ENCODE measurements at places on chromosomes 12 and 14.

DNA sequence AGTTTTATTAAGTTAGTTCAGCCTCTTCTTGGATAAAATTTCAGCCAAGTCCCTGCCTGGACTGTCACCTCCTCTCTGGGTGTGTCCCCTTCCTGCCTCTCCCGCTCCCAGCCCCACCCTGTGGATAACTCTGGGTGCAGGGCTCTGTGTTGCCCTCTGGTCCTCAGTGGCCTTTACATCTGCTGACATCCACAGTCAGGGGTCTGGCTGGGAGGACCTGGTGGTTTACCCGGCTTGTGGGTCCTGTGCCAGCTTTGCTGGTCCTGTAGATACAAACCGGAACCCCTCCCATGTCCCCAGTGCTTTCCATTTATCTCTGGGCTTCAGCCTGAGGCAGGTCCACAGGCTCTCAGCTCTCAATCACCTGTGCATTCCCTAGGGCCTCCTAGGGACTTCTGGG lies 28.9 kb upstream of the PLEKHG3 start:
- DNase-seq, result no peak

GRCh38 chr12:48947727-48948126 lies 9.6 kb downstream of the ARF3 start:
- DNase-seq, result no peak

GRCh38 chr12:49410818-49411217 lies 43.6 kb downstream of the SPATS2 start:
- DNase-seq, result no peak

- DNase-seq, result no peak
Measured at GRCh38 chr12:122843455-122843854, 8.2 kb downstream of the HIP1R start.

DNA sequence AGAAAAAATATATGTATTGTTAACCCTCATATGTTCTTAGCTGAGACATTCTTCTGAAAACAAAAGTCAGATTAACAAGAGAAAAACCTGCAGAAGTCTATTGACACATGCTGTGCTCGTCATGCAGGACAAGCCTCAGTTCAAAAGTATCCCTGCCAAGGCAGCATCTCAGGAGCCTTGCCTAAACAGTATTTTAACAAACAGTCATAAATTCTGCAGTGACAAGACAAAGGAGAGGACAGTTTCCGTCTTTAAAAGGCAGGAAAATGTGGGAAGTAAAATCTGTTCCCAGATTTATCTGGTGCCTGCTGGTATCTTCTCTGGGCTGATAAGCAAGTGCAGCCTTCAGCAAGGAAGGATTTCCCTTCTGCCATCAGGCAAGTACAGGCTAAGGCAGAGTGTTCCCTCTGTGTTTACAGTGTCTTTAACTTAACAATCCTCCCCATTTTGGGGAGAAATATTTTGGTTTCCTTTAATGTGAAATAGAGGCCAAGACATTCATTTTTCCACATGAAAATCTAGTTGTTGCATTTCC lies 480.2 kb upstream of the CCDC196 start:
- DNase-seq, result no peak

GRCh38 chr12:7076493-7076892 lies 15.8 kb downstream of the C1R start:
- DNase-seq, result no peak

DNA sequence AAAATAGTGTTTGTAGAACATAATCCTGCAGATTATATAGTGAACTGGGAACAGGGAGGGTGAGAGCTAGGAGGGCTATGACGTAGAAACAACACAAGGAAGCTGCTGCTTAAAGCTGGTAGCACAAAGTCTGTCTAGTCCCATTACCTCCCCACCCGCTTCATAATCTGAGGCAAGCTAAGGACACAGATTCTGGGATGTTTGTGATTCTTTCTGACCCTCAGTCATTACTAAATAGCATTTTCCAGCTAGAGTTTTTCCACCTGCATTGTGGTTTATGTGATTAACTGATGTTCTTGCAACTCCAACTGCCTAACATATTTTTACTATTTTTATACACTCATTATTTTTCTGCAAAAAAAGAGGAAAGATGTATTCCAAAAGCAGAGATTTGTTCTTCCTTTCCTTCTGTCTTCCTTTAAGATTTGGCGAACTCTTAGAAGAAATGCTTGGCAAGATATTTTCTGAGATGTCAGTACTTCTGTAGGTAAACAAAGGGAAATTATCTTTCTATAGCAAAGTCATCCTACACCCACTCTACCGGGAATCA lies 293.2 kb upstream of the FAR2 start:
- no peak for DNase-seq

DNA sequence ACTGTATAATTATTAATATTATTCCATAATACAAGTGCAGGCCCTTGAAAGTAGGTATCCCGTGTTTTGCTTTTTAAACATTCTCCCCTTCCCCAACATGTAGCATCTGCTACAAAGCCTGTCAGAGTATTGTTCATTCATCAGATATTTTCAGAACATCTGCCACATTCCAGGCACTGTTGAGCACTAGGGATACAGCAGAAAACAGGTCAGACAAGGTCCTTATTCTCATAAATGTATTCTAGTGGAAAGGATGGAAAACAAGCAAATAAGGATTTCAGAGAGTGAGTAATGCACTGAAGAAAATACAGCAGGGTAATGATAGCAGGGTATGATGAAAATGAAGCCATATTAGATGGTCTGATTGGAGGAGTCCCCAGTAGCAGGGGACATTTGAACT lies 3.8 kb downstream of the ERP29 start:
- DNase-seq, result no peak

Data from bone marrow (tissue), 2 donors.